Natural killer cell (primary cell): ENCODE measurements at places on chromosomes 13 and 19. TPM values are rescaled to one million over a fixed set of nuclear protein-coding genes. Genes with fewer than 3 reads are reported as not detected.

The FPR3 gene
- total RNA-seq, result not detected

The ZNF625 gene
- total RNA-seq, result 4.4 TPM

The BEST2 gene
- not detected for total RNA-seq

The COMP gene
- total RNA-seq, result not detected

The RGL3 gene
- total RNA-seq, result not detected

The CYSLTR2 gene
- total RNA-seq, result 8.6 TPM

The DCT gene
- total RNA-seq, result 0.28 TPM

The RANBP3 gene
- total RNA-seq, result 89.7 TPM

The ZNF569 gene
- total RNA-seq, result 9.5 TPM
